ENCODE measurements at places on chromosomes 2 and 18. TPM values are rescaled to one million over a fixed set of nuclear protein-coding genes. Genes with fewer than 3 reads are reported as not detected.

LRP2 gene
- 0.24 TPM for total RNA-seq

TCF23 gene
- not detected for total RNA-seq

NPHP1 gene
- 5.7 TPM for total RNA-seq

CRYBA2 gene
- not detected for total RNA-seq

AKAIN1 gene
- not detected for total RNA-seq

CNNM4 gene
- 5.5 TPM for total RNA-seq

ZNF396 gene
- total RNA-seq = 1.4 TPM

APCDD1 gene
- total RNA-seq = not detected

Measured in A375 (cell line).